ENCODE measurements at places on chromosomes 5 and 9. TPM values are rescaled to one million over a fixed set of nuclear protein-coding genes. Genes with fewer than 3 reads are reported as not detected.
A peak's percentile ranks its signal among the peaks of the same experiment; 100 is the strongest.

DNA sequence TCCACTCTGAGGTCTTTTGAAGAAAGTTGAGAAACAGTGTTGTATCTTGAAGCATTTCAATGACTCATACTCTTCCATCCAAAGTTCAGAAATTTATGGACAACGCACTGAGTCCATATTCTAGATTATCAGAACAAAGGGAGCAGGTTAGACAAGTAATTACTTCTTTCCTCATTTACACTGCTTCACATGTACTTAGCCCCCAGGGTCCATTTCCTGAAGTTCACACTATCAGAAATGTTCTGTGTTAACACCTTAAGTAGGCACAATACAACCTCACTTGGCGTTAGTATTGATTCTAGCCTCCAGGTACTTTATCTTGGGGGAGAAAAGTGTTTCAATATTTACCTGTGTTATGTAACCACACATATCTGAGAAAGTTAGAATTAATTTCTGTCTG, 487.9 kb upstream of the DMAC1 start:
- no peaks in the 10 kb centered on the region for H3K36me3 ChIP-seq
- H3K27me3 ChIP-seq = no peaks in the 10 kb centered on the region
- no peaks in the 10 kb centered on the region for H3K4me1 ChIP-seq
- no peak for DNase-seq
- H3K27ac ChIP-seq = no peak overlapping the region

GRCh38 chr5:178895615-178896571, at the start of gene ZFP2:
TSS of gene ZFP2 (plus strand) at chr5:178895913. CDS start at chr5:178931314, 35,401 bp downstream.
- H3K27me3 ChIP-seq = no peaks in the 10 kb centered on the region
- peak within 1 kb of the TSS; percentile 77 for H3K4me3 ChIP-seq
- peaks cover 9% of the 10 kb centered on the region for H3K4me1 ChIP-seq
- DNase-seq = peak; percentile 14

DNA sequence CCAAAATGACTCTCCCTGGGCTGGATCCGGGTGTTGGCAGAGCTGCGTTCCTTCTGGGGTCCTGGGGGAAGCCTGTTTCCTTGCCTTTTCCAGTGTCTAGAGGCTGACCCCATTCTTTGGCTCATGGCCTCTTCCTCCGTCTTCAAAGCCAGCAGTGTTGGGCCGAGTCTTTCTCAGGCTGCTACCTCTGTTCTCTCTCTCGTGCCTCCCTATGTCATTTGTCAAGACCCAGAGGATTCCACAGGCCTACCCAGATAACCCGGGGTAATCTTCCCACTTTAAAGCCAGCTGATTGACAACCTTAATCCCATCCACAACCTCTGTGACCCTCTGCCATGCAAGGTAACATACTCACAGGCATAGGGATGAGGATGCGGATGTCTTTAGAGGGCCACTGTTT, 55.0 kb upstream of the KCNMB1 start:
- no peaks in the 10 kb centered on the region for H3K4me1 ChIP-seq
- no peak for DNase-seq
- no peaks in the 10 kb centered on the region for H3K27me3 ChIP-seq

DNA sequence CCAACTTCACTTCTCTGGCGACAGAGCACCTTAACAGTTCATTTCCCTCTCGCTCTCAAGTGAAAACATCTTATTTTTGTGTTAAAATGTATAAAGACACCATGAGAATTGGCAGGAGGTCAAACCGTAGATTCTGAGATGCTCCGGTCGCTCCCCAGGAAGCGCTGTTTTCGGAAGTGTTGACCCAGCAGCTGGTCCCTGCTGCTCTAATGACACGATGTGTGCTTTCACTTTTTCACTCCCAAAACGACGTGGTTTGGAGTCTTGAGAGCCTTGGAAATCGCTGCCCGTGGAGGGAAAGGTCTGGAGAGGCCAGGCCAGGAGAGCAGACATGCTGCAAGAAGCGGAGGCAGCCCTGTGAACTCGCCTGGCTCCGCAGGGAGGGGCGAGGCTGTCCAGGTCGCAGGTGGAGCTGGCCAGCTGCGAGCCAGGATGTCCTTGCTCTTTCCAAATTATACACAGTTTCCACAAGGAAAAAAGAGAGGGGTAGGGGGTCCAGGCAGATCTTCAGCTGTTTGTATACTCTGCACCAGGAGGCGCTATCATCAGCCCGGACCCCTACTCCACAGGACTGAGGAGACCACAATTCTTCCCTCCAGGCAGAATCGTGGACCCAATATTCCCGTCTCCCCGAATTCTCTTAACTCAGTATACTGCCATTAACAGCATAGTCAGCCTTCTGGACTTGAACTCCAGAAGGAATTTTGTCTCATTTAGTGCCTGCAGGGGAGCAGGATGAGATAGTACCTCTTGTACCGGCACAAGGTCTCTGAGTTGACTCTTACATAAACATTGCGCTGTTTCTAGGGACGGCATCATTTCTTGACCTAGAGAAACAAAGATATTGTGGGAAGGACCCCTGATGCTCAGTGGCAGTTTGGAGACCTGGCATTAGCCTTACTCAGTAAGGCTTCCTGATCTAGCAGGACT, 248.6 kb upstream of the ANKRD55 start:
- H3K27ac ChIP-seq = peak overlapping the region; percentile 82
- peaks cover 16% of the 10 kb centered on the region for H3K27me3 ChIP-seq
- DNase-seq = no peak
- H3K4me1 ChIP-seq = peaks cover 28% of the 10 kb centered on the region
- H3K4me3 ChIP-seq = peak overlapping the region; percentile 53

- no peaks in the 10 kb centered on the region for H3K36me3 ChIP-seq
- no peak for DNase-seq
- no peaks in the 10 kb centered on the region for H3K4me1 ChIP-seq
- H3K27ac ChIP-seq = no peak overlapping the region
- H3K27me3 ChIP-seq = no peaks in the 10 kb centered on the region
Observed at GRCh38 chr5:146799671-146800070, 78.9 kb downstream of the PPP2R2B start.

ANKRD18B gene
- not detected for total RNA-seq

KIF4B gene
- total RNA-seq = not detected

CORO2A gene
- total RNA-seq = 12.4 TPM

GRM6 gene
- not detected for total RNA-seq

DNA sequence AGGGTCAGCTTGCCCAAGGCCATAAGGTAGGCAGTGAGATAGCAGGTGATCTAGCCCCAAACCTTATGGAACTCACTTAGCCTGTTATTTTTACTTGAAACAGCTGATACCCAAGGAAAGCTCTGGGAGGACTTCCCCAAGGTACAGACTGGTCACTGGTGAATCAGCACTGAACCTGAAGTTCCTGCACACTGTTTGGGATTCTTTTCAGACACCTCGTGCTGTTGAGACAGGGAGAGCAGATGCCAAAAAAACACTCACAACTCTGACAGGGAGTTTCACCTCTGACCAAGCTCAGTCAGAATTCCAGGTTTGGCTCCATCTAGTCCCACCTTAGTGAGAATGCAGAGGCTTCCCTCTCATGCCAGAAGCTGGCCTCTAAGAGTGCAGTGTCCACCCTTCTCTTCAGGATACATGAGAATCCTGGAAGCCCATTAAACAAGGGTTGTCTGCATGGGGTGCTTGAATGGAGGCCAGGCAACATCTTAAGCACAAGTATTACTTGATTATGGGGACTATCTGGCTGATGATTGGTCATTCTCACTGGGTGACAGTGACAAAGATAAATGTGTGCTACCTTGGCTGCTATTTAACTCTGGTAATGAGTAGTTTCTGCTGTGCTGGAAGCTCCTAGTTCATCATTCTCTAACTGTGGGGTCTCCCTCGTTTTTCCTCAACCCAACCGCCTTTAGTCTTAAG, 122.8 kb upstream of the SLIT3 start:
- H3K4me3 ChIP-seq = no peak overlapping the region
- H3K27me3 ChIP-seq = no peaks in the 10 kb centered on the region
- H3K36me3 ChIP-seq = no peaks in the 10 kb centered on the region
- no peaks in the 10 kb centered on the region for H3K4me1 ChIP-seq
- H3K27ac ChIP-seq = no peak overlapping the region

B4GALT7 gene
- total RNA-seq = 46.7 TPM

ECPAS gene
- total RNA-seq = 63.1 TPM

DNA sequence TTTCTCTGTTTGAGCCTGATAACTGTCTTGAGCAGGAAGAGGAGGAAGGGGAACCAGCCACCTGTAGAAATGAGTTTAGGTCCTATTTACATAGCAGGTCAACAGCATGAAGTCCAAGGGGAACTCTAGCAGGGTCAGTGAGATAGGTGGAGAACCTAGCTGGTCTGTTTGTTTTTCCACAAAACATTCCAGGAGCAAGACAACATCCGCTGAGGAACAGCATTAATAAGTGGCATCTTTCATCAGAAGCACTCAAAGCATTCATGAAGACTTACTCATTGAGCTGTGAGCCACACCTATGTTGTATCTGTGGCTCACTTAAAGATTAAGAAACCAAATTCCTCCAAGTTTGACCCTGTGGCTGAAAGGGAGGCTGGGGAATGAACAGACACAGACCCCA, 115.9 kb downstream of the ACTBL2 start:
- H3K27ac ChIP-seq = no peak overlapping the region
- H3K4me3 ChIP-seq = no peak overlapping the region
- no peaks in the 10 kb centered on the region for H3K27me3 ChIP-seq
- no peak for DNase-seq
- no peaks in the 10 kb centered on the region for H3K4me1 ChIP-seq
- H3K36me3 ChIP-seq = no peaks in the 10 kb centered on the region

GRCh38 chr9:38724754-38725153, 4.8 kb upstream of the FAM240B start:
- no peak overlapping the region for H3K27ac ChIP-seq
- no peaks in the 10 kb centered on the region for H3K36me3 ChIP-seq
- no peak for DNase-seq
- H3K27me3 ChIP-seq = peaks cover 7% of the 10 kb centered on the region
- H3K4me3 ChIP-seq = no peak overlapping the region

DNA sequence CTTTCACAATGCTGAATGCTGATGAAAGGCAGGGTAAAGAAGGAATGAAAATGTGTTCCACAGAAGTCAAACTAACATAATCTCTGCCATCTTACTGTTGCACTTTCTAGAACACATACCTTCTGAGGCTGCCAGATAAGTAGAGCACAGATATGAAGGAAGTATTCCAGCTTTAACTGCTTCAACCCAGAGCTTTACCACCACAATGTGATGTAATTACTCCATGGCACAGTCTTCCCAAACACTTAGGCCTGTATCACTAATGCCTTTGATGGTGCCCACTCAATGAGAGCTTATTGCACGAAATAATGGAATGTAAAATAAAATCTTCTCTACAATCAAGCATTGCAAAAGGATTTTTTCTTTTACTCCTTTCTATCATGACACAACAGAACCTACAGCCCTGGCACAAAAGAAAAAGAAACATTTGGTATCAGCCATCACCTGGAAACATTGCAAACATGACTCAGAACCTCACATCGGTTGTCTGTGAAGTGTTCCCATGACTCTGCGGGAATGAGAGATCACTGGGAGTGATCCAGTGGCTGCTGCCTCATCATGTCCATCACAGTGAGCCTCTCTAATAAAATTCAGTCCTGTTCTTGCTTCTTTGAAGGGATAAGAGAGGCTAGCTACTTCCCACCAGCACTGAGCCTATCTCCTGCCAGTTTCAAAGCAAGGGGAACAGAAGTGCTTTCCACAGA, 385.8 kb downstream of the EFNA5 start:
- DNase-seq = no peak
- no peaks in the 10 kb centered on the region for H3K36me3 ChIP-seq
- H3K27me3 ChIP-seq = no peaks in the 10 kb centered on the region

SLC2A8 gene
- total RNA-seq = 1.4 TPM

F12 gene
- 0.44 TPM for total RNA-seq

DNA sequence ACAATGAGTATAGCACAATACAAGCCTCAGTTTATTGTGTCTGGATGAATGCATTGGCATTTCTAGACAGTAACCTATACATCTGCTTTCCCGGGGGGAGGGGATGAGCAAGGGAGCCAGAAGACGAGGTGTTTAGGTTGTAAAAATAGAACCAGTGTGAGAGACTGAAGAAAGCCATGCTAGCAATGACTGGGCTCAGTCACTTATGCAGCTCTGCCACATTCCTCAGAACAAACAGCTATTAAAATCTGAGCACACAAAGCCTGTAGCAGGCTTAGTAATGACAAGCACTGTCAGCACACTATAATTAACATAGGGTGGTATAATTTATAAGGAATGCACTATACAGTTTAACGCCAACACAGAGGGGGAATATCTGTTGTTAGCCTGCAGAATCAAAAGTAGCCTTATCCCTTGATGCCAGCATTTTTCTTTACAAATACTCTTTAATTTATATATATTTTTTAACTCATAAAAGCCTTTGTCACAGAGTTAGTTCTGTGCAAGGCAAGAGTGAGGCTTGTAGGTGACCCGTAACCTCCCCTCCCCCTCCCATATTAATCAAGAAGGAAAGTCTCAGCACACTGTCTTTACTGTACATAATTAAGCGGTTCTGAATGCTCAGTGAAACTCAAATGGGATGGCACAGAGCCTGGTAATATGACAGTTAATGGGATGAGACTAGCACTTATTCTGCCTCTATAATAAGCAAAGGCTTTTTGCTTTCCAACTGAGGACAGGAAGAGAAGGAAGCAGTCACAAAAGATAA, 295.4 kb downstream of the CSNK1G3 start:
- H3K27me3 ChIP-seq = no peaks in the 10 kb centered on the region
- no peak overlapping the region for H3K27ac ChIP-seq
- no peak for DNase-seq

GRCh38 chr9:87766697-87767096, 40.8 kb downstream of the CTSL start:
- no peaks in the 10 kb centered on the region for H3K36me3 ChIP-seq
- no peak for DNase-seq
- no peak overlapping the region for H3K4me3 ChIP-seq
- no peaks in the 10 kb centered on the region for H3K27me3 ChIP-seq

DNA sequence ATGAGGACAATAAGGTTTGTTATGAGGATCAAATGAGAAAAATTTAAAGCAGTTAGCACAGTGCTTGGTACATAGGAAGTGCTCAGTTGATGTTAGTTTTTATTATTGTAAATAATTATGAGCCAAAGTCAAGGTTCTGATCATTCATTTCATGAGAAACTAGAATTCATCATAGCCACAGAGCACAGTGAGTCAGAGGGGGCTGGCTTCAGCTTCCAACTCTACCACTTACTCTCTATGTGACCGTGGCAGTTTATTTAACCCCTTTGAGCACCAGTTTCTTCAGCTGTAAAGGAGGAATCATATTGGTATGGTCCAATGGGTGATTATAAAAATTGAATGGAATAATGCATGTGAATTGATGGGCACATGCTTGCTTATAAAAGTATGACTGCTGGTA, 39.4 kb downstream of the KLHL3 start:
- H3K4me3 ChIP-seq = no peak overlapping the region
- no peak for DNase-seq
- no peaks in the 10 kb centered on the region for H3K27me3 ChIP-seq
- peaks cover 33% of the 10 kb centered on the region for H3K4me1 ChIP-seq
- peaks cover 7% of the 10 kb centered on the region for H3K36me3 ChIP-seq
- peak overlapping the region; percentile 64 for H3K27ac ChIP-seq

GRCh38 chr5:173775261-173776197, 112.6 kb upstream of the CPEB4 start:
- H3K4me1 ChIP-seq = no peaks in the 10 kb centered on the region
- H3K27ac ChIP-seq = no peak overlapping the region
- H3K27me3 ChIP-seq = peaks cover 12% of the 10 kb centered on the region
- no peaks in the 10 kb centered on the region for H3K36me3 ChIP-seq

GRCh38 chr5:73061593-73061992, 58.8 kb upstream of the TMEM171 start:
- no peaks in the 10 kb centered on the region for H3K4me1 ChIP-seq
